ENCODE measurements at places on chromosomes 1 and 21.
A peak's percentile ranks its signal among the peaks of the same experiment; 100 is the strongest.

DNA sequence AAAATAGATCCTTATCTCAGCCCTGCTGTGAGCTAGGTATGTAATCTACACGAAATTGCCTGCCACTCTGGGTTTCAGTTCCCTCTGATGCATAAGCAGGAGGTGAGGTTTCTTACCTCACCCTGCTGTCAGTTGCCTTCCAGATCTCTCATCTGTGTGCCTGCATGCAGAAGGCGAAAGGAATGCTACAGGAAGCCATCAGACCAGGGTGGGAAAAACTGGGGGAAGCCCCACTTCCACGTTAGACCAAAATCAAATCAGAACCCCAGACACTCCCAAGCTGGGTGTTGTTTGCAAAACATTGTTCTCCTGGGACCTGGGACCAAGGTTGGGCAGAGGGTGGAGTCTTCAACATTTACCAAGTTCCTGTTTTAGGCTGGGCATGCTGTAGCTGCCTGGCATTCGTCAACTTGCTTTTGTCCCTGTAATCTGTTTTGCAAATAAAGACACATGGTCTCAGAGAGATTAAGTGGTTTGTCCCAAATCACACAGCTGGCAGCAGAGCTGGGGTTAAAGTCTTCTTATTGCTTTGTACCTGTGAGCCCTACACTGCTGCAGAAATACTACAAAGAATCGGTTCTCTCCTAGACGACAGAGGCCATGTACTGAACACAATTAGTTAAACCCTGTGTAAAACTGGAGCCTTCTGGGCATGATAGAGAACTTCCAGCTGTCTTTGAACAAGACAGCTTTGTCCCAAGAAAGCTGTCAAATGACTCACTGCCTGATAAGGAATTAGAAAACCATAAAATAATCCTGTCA, 389.7 kb upstream of the RUNX1 start:
- DNase-seq, result no peak

DNA sequence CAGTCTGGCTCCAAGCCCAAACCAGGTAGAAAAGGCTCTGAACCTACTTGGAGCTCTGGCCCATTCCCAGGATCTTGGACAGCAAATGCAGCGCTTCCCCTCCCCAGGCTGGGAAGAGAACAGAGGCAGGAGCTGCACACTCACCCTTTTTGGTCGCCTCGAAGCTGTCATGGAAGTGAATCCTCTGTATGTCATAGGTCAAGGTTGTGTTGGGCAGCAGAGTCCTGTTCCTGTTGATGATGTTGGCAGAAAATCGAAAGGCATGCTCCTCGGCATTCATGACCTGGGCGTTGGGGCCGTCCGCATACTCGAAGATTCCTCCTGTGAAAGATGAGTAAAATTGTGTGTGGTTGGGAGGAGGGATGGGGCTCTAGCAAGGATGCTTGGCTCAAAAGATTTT, 143.5 kb downstream of the GRIK3 start:
- DNase-seq, result no peak

- DNase-seq, result no peak
These were observed 231.9 kb downstream of the TOMM20 start for GRCh38 chr1:234896477-234897389.

DNA sequence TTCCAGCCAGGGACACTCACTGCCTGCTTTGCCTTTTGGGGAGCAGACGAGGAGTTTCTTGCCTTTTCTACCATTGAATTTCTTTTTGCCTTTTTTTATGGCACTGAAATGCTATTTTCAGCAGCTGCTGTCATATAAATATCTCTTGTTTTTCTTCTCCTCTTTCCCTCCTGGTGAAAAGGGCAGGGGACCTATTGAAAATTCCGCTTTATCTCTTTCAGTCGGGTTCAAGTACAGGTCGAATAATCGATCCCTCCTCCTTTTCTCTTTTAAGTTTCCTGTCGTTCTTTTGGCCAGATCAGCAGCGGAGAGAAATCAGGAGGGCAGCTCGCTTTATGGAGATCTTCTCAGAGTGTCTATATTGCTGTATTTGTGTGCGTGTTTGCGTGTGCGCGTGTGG, 67.4 kb upstream of the CASZ1 start:
- DNase-seq, result no peak

DNA sequence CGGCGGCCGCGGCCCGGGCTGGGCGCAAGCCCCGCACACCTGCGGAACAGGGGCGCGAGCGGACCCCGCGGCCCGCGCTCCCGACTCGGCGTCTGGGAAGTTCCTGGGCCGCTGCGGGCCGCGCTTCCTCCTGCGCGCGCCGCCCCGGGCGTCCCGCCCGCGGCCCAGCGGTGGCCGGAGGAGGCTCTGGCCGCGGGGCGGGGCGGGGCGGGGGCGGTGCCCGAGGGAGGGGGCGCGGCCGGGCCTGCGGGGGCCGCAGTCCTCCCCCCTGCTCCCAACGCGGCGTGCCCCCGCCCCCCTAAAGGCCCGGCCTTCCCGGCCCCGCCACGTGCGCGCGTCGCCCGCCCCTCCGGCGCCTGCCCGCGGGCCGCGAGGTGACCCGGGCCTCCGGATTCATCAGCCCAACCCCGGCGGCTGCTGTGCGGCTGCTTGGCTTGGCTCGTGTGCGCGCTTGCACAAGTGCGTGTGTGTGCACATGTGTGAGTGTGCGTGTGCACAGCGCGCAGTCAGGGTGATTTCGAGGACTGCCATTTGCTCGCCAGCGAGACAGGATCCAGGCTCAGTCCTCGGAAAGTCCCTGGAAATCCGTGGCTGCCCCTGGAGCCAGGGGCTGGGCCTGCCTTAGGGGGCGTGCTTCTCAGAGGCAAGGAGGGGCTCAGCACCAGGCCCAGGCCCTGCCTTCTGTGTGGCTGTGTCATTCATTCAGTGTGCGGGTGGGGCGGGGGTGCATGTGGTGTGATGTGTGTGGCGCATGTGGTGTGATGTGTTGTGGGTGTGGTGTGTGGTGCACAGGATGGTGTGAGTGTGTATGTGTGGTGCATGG, at the start of gene C2CD2:
Gene C2CD2 (minus strand): TSS at position 188 of the 823 bp plus-strand sequence. CDS start 370 bp downstream, outside the sequence.
- DNase-seq, result peak; percentile 78

DNA sequence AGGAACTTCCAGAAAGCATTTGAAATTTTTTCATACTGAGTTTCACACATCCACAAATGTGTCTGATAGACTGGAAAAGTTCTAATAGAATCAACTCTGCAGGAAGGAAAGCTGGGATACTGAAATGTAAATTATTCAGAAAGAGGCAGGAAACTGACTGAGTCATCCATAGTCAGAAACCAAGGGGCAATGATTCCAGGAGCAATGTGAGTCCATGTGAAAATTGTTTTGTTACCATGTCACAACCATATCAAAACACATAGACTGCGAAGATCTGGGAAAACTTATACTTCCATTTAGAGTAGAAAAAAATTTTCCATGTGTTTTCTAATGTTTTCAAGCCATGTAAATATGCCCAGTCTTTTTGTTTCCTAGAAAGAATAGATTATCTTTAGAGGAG, 142.3 kb upstream of the TMPRSS15 start:
- DNase-seq, result no peak

GRCh38 chr21:37828556-37828955, 87.7 kb downstream of the KCNJ6 start:
- no peak for DNase-seq

DNA sequence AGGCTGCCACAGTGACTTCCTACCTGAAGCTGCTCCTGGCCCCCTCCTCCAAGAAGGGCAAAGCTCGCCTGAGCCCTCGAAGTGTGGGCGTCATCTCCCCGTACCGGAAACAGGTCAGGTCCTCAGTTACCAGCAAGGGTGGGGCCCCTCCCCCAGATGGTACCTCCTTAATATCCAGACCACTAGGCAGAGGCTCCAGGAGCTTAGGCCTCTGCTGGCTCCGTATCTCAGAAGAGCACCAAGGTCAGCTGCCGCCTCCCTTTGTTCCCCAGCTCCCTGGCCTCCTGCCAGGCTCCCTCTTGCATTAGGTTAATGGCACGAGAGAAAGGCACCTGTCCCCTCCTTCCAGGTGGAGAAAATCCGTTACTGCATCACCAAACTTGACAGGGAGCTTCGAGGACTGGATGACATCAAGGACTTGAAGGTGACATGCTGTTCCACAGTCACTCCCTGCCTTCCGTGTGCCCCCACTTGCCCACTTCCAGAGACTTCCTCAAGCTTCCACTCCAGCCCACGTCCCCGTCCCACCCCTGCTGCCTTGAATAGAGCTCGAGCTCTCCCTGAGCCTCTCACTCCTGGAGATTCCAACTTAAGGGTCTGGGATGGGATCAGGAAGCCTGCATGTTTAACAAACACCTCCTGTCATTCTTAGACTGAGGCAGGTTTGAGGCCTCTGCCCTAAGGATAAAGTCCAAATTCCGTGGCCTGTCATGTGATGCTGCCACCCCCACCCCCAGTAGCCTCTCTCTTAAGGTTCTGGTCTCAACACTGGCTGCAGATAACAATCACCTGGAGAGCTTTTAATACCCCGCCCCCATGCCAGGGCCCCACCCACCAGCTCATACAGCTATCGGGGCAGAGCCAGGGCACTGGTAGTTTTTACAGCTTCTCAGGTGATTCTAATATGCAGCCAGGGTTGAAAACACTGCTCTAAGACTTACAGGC, 8.3 kb downstream of the RHOC start:
- DNase-seq, result no peak

DNA sequence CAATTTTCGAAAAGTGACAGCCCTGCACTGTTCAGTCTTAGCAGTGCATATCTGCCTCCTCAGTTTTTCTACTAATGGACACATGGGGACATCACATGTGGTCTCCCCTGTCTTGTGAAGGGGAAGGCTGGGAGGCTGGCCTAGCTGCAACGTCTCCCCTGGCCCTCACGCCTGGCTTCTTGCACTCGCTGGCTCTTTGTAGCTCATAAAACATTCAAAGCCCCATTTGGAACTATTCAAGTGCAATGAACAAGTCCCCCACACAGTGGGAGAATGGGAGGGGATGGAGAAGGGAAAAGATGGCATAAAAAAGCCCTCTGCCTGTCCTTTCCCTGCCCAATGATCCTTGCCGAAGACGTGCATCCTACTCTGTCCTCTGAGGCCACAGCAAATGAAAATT, 73.6 kb downstream of the PGBD5 start:
- DNase-seq, result no peak

DNA sequence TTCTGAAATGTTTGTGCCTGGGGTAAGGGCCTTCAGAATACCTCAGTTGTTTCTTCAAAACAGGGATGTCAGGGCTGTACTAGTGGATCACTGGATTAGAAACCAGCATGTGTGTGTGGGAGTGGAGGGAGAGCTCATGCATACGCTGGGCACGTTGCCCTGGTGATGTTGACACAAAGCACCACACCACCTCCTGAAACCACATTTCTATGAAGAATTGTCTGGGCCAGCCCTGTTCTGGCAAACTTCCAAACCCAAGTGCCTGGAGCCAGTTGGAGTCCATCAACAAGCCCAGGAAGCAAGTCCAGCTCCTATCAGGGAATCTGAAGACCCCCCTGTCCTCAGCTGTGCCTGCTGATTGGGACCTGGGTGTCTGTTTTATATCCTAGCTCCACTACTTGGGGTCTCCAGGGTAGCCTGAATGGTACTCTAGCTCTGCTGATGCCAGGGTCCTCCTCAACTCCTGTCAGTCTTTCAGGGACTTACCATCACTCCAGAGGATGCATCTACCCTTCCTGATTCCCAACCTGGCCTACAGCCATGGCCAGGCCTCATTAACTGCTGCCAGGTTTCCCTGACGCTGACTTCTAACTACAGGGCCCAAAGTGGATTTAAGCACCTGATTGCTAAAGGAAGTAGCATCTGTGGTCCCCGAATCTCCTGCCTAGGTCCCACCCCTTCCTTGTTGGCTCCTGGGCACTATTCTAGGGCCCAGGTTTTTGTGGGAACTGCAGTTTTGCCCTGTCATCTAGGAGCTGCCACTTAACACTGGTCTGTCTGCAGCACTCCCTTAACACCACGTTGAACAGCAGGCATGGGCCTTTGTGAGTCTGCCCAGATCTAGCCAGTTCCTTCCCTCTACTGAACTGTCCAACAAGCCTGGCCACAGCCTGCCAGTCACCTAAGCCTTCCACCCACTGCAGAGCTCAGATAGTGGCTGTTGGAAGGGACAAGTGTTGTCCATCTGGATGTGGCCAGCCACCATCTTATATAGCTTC, 45.5 kb downstream of the LPAR3 start:
- no peak for DNase-seq

GRCh38 chr1:54326543-54327385, 79.4 kb downstream of the SSBP3 start:
- DNase-seq, result no peak

GRCh38 chr1:31336687-31337467, 36.0 kb downstream of the FABP3 start:
- no peak for DNase-seq

DNA sequence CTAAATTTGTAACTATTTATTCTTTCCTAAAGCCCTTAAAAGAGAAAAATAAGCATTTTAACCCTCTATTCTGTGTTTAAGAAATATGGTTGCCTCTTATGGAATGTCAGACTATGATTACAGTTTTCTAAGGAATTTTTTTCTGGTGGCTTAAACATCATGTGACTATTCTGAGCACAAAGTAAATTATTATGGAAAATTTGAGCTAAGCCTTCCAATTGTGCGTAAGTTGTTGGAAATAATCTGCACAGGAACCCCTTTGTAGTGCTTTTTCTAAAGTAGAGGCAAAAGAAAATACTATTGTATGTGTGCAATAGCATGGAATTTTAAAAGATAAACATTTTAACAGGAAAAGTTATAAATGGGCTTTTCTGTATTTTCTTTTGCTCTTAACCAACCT, 254.8 kb downstream of the PBX1 start:
- no peak for DNase-seq

DNA sequence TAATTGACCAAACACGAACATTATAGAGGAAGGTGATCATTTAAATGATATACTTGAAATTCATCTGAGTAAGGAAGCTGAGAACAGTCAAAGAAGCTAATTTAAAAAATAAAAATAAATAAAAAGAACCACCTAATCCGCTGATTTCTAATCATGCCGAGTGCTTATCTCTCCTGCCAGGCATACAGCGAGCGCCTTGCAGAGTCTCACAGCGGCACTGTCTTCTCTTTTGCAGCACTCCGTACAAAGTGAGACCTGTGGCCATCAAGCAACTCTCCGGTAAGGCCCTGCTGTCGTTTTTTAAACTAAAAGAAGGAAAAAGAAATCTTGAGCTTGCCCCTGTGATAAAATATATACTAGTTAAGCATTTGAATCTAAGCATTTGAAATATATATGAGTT, 45.3 kb downstream of the PDE9A start:
- DNase-seq, result no peak

DNA sequence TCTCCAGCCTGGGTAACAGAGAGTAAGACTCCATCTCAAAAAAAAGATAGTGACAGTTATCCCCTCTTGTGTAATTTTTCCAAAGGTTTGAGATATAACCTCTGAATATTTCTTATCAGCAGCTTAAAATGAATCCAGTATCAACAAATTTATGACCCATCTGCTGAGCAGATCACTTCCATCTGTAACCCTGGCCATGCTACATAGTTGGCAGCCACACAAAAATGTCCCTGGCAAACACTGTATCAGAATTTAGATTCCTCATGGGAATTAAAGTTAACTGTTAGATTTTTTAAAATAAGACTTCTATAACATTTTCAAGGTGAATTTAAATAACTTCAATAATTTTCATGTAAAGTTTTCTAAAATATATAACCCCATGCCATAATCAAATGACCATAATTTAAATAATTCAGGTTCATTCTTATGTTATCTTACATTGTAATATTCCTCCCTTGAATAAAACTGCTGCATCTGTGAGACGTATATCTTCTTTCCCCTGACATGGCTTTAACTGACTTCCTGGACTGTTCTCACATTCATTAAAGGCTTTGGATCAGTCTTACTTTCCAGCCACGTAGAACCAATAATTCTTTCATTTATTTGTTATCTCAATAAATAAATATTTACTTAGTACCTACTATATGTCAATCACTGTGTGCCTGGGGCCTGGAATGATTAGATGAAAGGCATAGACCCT, 5.3 kb upstream of the PRPF38B start:
- no peak for DNase-seq

Measured in HuH-7.5 (cell line).